ENCODE measurements at places on chromosomes 12 and 14.

DNA sequence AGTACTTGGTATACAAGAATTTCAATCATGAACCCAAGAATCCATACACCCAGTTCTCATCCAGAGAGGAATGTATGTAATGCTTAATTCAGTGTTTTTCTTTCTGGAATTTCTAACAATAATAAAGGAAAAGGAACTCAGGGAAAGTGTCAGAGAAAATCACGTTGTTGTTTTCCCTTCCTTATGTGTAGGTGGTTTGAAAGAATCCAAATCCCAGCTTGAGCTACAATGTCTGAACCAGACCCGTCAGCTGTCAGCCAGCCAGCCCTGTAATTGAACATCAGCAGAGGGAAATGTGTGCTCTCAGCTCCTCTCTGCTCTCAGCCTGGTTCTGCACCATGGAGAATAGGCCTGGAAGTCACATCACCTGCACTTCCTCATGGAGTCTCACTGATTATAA lies 126.5 kb downstream of the TMEM30B start:
- peaks cover 39% of the 10 kb centered on the region for H3K27me3 ChIP-seq
- no peak for DNase-seq
- H3K36me3 ChIP-seq = no peaks in the 10 kb centered on the region
- no peaks in the 10 kb centered on the region for H3K4me1 ChIP-seq
- no peak overlapping the region for H3K4me3 ChIP-seq

DNA sequence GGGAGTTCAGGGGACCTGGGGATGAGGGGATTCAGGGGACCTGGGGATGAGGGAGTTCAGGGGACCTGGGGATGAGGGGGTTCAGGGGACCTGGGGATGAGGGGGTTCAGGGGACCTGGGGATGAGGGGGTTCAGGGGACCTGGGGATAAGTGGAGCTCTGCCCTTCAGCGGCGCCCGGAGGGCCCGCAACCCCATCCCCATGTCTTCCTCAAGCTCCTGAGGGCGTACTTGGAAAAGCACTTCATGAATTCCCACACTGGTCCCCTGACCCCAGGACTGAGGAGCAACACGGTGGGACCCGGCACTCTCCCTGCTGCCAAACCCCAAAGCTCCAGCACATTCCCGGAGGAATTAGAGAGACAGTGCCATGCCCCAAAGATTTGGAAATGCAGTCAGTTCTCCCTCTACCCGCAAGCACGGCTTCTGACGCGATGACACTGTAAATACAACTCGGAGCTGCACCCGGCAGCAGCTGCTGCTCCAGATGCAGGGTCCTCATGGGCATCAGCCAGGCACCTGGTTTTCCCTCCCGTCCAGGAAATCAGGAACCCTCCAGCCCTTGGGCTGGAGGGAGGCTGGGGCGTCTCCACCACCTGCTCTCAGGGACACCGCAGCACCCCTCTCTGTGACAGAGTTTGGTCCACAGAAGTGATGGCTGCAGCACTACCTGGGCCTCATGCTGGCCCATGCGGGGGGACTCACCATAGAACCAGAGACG lies 32.8 kb upstream of the C14orf180 start:
- no peaks in the 10 kb centered on the region for H3K4me1 ChIP-seq
- no peak for DNase-seq
- H3K36me3 ChIP-seq = no peaks in the 10 kb centered on the region
- H3K4me3 ChIP-seq = no peak overlapping the region
- H3K27ac ChIP-seq = no peak overlapping the region

GRCh38 chr14:95886366-95887056 lies 9.9 kb downstream of the TUNAR start:
- no peaks in the 10 kb centered on the region for H3K36me3 ChIP-seq
- no peak overlapping the region for H3K4me3 ChIP-seq
- H3K27me3 ChIP-seq = peaks cover 26% of the 10 kb centered on the region
- H3K4me1 ChIP-seq = no peaks in the 10 kb centered on the region
- DNase-seq = no peak

- peak overlapping the region; percentile 7 for H3K27ac ChIP-seq
- no peaks in the 10 kb centered on the region for H3K36me3 ChIP-seq
- no peak for DNase-seq
- no peak overlapping the region for H3K4me3 ChIP-seq
- no peaks in the 10 kb centered on the region for H3K27me3 ChIP-seq
Observed at GRCh38 chr12:50751948-50752721, 11.8 kb upstream of the ATF1 start.

DNA sequence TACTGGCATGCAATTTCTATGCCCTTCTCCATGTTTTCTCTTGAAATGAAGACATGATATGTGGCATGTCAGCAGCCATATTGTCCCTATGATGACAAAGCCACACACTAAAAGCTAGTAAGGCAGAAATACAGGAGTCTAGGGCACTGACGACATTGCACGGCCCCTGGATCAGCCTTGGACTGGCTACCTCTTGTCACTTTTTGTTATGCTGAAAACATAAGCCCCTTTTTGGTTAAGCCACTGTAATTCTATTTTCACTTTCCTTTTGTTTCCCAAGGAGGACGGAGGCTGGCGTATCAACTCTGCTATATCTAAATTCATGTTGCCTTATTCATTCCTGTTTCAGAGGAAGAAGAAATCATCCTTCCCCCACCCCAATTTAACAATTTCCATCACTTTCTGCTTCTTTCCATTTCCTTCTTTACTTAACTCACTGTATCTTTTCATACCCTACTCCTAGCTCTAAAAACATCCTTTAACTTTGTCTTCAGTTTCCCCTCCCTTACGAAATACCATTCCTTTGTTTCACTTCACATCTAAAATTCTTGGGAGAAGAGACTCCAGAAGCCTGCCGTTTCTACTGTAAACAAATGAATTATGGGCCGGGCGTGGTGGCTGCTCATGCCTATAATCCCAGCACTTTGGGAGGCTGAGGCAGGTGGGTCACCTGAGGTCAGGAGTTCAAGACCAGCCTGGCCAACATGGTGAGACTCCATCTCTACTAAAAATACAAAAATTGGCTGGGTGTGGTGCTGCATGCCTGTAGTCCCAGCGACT lies 364.1 kb downstream of the PCNX1 start:
- H3K27ac ChIP-seq = no peak overlapping the region
- no peaks in the 10 kb centered on the region for H3K36me3 ChIP-seq

- no peaks in the 10 kb centered on the region for H3K36me3 ChIP-seq
- no peak overlapping the region for H3K4me3 ChIP-seq
- H3K4me1 ChIP-seq = no peaks in the 10 kb centered on the region
Observed at GRCh38 chr12:4386801-4387200, 7.3 kb upstream of the FGF23 start.

GRCh38 chr14:63457498-63457897 lies 85.7 kb downstream of the PPP2R5E start:
- no peak overlapping the region for H3K4me3 ChIP-seq
- no peaks in the 10 kb centered on the region for H3K27me3 ChIP-seq
- no peak overlapping the region for H3K27ac ChIP-seq
- no peak for DNase-seq

- DNase-seq = no peak
- no peak overlapping the region for H3K4me3 ChIP-seq
- no peak overlapping the region for H3K27ac ChIP-seq
- peaks cover 44% of the 10 kb centered on the region for H3K27me3 ChIP-seq
- H3K4me1 ChIP-seq = no peaks in the 10 kb centered on the region
Observed at GRCh38 chr12:2613326-2614073, 181.3 kb upstream of the FKBP4 start.

DNA sequence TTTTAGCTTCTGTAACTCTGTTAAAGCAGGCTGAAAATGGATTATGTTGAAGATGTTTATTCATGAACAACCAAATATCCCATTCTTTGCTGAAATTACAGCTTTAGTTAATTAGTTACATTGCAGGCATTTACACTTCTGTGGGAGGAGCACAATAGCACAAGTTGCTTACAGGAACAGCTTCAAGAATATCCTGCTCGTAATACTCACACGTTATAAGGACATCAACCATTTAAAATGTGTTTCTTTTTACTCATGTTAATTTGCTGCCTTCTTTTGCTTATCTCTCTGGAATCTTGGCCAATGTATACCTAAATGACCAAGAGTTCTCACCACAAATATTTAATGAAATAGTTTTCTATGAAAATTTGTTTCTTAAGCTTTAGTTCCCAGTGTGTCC lies 305.2 kb upstream of the SYT1 start:
- H3K27ac ChIP-seq = no peak overlapping the region
- H3K27me3 ChIP-seq = no peaks in the 10 kb centered on the region
- no peaks in the 10 kb centered on the region for H3K4me1 ChIP-seq
- no peak for DNase-seq

- no peaks in the 10 kb centered on the region for H3K36me3 ChIP-seq
- no peak for DNase-seq
- no peaks in the 10 kb centered on the region for H3K27me3 ChIP-seq
- H3K4me1 ChIP-seq = no peaks in the 10 kb centered on the region
- no peak overlapping the region for H3K27ac ChIP-seq
Observed at GRCh38 chr14:85058150-85058549, 471.8 kb upstream of the FLRT2 start.

- H3K27me3 ChIP-seq = peaks cover 71% of the 10 kb centered on the region
- no peaks in the 10 kb centered on the region for H3K4me1 ChIP-seq
- H3K36me3 ChIP-seq = no peaks in the 10 kb centered on the region
- no peak overlapping the region for H3K4me3 ChIP-seq
Observed at GRCh38 chr12:10182354-10183049, 3.7 kb downstream of the TMEM52B start.
